Amygdala (tissue), 56 donors: ENCODE measurements at places on chromosomes 11 and 22.

DNA sequence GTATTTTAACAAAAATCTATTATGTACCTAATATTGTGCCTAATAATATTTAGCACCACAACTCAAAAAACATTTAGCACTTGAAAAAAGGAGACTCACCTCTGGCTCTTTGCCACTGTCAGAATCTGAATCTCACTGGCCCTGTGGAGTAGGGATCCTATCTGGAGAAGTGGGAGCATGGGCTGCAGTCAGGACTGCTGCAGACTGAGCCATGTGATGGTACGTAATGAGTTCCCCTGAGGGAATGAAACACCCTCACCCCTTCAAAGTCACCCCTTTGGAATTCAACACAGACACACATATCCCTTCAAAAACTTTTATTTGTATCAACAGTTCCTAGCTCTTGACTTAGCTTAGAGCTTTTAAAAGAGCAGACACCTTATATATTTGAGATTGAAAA, 6.5 kb downstream of the PTPMT1 start:
- DNase-seq, result no peak

- DNase-seq, result no peak
Observed at GRCh38 chr11:17635551-17635938, 83.8 kb upstream of the MYOD1 start.

GRCh38 chr11:81070948-81071347, 1630.1 kb upstream of the TENM4 start:
- DNase-seq, result no peak

DNA sequence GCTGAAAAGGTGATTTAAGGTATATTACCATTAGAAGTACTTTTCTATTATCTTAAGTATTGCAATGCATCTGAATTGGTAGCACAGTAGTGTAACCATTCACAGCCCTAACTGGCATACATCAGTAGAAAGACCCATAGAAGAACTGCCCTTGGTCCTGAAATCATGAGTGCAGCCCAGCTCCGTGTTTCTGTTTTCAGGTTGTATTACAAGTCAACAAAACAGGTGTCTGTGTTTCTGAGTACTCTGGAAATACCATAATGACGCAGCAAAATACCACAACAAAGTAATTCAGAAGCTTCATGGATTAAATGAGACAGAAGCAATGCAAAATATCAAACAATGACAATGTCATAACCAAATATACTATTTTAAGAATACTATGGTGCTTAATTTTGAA, 226.3 kb downstream of the OPCML start:
- no peak for DNase-seq

- DNase-seq, result no peak
Observed at GRCh38 chr22:40477683-40478337, 107.4 kb downstream of the SGSM3 start.

DNA sequence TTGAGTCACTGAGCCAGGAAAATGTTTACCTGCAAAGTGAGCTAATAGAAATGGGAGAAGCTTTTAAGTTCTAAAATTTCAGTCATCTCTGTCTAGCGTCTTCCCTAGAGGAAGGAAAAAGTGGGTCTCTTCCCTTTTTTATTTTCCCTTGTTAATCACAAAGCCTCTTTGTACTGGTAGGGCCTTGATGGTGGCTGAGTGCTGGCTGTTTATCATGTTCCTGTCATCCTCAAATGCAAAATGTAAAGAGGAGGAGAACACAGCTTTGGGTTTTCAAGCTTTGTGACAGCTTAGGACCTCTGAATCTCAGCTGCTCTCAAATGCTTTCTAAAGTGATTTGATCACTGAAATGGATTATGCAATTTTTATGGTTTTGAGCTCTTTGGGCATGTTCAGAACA, 222.0 kb downstream of the TMEM135 start:
- no peak for DNase-seq

DNA sequence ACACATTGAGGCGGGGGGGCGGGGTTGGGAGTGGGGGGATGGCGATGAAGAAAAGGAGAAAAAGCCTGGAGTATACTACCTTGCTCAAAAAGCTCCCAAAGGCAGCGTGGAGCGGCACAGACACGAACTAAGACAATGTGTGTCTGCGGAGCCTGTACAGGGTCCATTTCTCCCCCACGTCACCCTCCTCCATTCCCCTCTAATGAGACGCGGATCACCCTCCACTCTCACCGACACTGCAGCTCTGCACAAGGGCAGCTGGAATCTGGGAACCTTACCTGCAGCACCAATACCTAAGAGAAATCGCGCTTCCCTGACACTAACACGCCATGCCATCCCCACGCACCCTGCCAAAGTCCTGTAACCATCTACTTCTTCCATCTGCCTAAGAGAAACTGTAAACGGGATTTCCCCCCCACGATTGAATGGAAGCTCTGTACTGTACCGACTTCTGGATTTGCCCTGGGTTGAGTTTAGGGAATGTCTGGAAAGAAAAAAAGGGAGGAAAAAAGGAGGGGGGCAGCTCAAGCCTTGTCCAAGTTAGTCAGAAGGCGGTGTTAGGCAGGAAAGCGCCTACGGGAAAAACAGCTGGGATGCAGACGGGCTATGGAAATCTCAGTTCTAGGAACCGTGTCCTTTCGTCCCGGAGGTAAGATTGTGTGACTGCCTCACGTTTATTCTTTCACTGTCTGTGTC, 125.7 kb upstream of the C11orf58 start:
- no peak for DNase-seq

DNA sequence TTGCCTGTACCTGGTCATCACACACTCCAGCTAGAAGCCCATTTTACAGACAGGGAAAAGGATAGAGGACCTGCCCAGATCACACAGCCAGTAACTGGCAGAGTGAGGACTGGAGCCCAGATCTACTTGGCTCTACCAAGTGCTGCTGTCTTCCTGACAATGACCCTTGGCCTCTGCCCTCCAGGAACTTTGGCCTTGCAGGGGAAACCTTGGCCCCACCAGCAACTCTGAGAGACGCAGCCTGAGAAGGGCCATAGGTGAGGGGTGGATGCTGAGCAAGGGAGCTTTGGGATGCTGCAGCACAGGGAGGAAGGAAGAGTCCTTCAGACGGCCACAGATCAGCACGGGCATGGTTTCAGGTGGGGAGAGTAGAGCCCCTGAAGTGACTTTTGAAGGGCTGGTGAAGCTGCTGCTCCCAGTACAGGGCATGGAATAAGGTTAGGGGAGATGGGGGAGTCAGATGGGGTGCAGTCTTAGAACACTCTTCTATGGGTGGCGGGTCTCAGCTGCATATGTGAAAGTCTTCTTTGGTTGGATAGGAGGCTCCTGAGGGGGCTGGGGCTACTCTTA, 2.0 kb upstream of the CAPN5 start:
- DNase-seq, result no peak
